A549 treated with DMSO at 1 μM for 4 hours (cell line): ENCODE measurements at places on chromosomes 7 and 10. TPM values are rescaled to one million over a fixed set of nuclear protein-coding genes. Genes with fewer than 3 reads are reported as not detected.

Gene ABHD11
- total RNA-seq: 21.0 to 28.1 TPM (median 22.8 TPM) in 5 replicates

Gene DMBT1
- total RNA-seq: 0.03 to 0.06 TPM (median 0.04 TPM) in 4 of 5 replicates, not detected in the other

Gene SHH
- total RNA-seq: 1.1 to 2.2 TPM (median 2.1 TPM) in 5 replicates

Gene NSUN5
- total RNA-seq: 49.2 to 62.0 TPM (median 55.3 TPM) in 5 replicates

Gene TDRD1
- total RNA-seq: not detected in 5 replicates

Gene VGF
- 7.8 to 23.5 TPM (median 15.1 TPM) in 5 replicates for total RNA-seq

Gene DHTKD1
- total RNA-seq: 7.9 to 12.0 TPM (median 10.1 TPM) in 5 replicates

Gene SLC18A3
- 0.03 TPM in 1 of 5 replicates, not detected in the others for total RNA-seq

Gene SH2B2
- total RNA-seq: 1.9 to 3.6 TPM (median 3.1 TPM) in 5 replicates

Gene LIPN
- total RNA-seq: not detected in 5 replicates

Gene NKX2-3
- total RNA-seq: 0.06 TPM in 1 of 5 replicates, not detected in the others

Gene PARG
- 17.0 to 21.8 TPM (median 20.0 TPM) in 5 replicates for total RNA-seq

Gene CTAGE4
- not detected in 5 replicates for total RNA-seq

Gene ST8SIA6
- total RNA-seq: 0.09 to 0.19 TPM (median 0.13 TPM) in 5 replicates

Gene C7orf57
- total RNA-seq: 0.24 to 0.37 TPM (median 0.28 TPM) in 5 replicates

Gene RHOBTB1
- 5.1 to 7.1 TPM (median 7.0 TPM) in 5 replicates for total RNA-seq

Gene LDB3
- 0.02 to 0.08 TPM (median 0.06 TPM) in 5 replicates for total RNA-seq

Gene TMEM229A
- total RNA-seq: not detected in 5 replicates

Gene PTN
- total RNA-seq: not detected in 5 replicates

Gene ZNRF2
- 5.2 to 8.3 TPM (median 6.8 TPM) in 5 replicates for total RNA-seq

Gene GRM3
- not detected in 5 replicates for total RNA-seq

Gene ERVW-1
- not detected in 5 replicates for total RNA-seq

Gene ANKRD30A
- total RNA-seq: 0.41 to 1.1 TPM (median 0.74 TPM) in 5 replicates

Gene CEP55
- 56.8 to 76.0 TPM (median 71.2 TPM) in 5 replicates for total RNA-seq

Gene HMX2
- 0.06 to 0.27 TPM (median 0.15 TPM) in 4 of 5 replicates, not detected in the other for total RNA-seq

Gene LDB1
- 32.9 to 44.4 TPM (median 40.0 TPM) in 5 replicates for total RNA-seq

Gene ATRNL1
- 0.16 to 0.45 TPM (median 0.25 TPM) in 5 replicates for total RNA-seq

Gene TMEM213
- total RNA-seq: not detected in 5 replicates

Gene ADGRA1
- 0.03 to 0.07 TPM (median 0.05 TPM) in 4 of 5 replicates, not detected in the other for total RNA-seq

Gene RBM48
- 5.9 to 8.5 TPM (median 6.9 TPM) in 5 replicates for total RNA-seq

Gene HHEX
- total RNA-seq: 15.8 to 17.0 TPM (median 16.6 TPM) in 5 replicates

Gene GTF2IRD1
- 9.1 to 13.2 TPM (median 11.1 TPM) in 5 replicates for total RNA-seq

Gene WIPF3
- 0.37 to 0.61 TPM (median 0.51 TPM) in 5 replicates for total RNA-seq

Gene NPFFR1
- 0.01 TPM in 2 of 5 replicates, not detected in the others for total RNA-seq
